Endothelial cell of umbilical vein (primary cell): ENCODE measurements at places on chromosomes 12 and 14. TPM values are rescaled to one million over a fixed set of nuclear protein-coding genes. Genes with fewer than 3 reads are reported as not detected.

GRCh38 chr12:91877456-91878235, 268.0 kb downstream of the BTG1 start:
- no peak for DNase-seq

Gene CLEC6A
- not detected in 2 replicates for total RNA-seq

DNA sequence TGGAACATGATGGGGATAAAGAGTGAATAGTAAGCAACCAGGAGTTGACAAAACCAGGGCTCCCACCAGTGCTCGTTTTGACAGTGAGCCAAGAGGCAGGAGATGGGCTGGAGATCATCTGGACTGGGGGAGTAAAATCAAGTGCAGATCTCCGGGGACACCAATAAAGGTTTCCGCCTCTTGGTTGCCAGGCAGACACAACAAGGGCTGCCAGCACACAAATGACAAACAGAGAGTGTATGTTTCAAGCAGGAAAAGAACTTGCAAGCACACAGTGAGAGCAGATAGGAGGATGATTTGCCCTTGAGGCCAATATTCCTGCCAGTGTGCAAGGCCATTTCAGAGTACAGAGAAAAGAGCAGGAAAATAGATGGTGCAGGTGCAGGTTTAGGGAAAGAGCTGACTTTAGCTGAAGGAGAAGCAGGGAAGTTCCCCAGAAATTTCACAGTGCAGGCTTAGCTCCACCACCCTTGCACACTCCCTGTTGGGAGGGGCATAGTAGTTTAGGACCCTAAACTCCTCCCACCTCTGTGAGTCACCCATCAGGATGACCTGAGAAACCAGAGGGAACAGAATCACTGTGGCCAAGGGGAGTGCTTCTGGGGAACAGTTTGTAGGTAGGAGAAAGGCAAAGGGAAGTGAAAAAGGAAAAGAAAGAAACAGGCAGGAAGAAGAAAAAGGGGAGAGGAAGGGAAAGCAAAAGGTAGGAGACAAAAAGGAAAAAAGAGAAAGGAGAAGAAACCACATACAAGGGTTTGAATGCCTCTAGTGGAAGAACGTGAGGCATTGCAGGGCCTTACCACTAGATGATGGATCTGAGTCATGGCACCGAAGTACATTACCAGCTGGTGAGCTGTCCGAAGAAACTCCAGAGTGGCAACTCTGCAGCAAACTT, 404.4 kb downstream of the SLC6A15 start:
- DNase-seq = no peak

DNA sequence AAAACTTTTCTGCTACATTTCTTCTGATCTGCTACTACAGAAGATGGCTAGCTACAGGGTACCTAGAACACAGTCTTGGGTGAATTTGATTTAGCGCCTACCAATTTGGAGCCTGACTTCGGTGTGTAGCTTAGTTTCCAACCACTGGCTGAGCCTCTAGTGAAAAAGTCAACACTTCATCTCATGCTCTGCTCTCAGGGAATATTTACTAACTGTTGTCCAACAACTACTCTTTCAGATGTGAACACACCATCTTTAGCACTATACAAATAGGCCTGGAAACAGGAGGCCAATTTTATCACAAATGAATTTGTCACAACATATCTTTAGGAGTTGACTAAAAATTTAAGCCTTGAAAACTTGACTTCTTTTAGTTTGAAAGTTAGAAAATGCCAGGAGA, 167.9 kb downstream of the NELL2 start:
- no peak for DNase-seq

- no peak for DNase-seq
These were observed 98.8 kb downstream of the SLC25A47 start for GRCh38 chr14:100421756-100422470.

GRCh38 chr12:114683709-114684097, 272 bp downstream of the TBX3 start:
- peak; percentile 33 for DNase-seq

GRCh38 chr12:101939856-101940265, 62.5 kb downstream of the DRAM1 start:
- peak; percentile 76 for DNase-seq

DNA sequence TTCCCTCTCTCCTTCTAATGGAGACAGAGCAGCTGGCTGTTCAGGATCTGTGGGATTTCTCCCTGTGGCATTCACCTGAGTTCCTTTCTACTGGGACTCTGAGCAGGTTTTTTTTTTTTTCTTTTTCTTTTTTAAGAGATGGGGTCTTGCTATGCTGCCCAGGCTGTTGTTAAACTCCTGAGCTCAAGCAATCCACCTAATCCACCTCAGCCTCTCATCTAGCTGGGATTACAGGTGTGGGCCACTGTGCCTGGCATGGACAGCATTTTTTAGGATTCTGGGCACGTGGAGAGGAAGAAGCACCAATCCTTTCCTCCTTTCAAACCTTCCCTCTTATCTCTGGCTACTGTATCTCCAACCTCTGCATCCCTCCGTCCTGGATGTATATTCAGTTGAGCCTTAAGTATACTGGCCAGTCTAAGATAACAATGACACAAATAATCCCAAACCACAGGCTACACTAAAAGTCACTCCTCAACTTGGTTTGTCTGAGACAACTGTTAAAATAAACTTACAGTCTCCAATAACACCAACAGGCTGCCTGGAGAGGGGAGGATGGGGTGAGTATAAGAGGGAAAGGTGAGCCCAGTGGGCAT, 16.4 kb upstream of the CELA1 start:
- no peak for DNase-seq

- no peak for DNase-seq
These were observed 9.7 kb upstream of the KRT2 start for GRCh38 chr12:52661668-52662067.

DNA sequence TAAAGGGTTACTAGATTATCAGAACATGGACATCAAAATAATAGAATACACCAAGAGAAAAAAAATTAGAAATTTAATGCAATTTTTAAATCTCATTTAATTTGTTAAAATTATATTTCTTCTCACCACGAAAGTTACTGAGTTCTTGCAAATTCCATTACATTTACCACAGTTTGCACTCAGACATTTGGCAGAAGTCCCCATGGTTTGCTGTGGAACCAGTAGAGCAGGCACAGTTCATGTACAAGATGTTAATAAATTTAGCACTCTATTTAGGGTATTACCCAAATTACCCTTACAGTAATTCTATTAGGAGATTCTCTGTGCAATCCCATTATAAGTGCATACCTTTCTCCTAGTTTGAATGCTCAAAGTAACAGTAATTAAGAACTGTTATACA, 9.7 kb downstream of the SCN8A start:
- DNase-seq = no peak

DNA sequence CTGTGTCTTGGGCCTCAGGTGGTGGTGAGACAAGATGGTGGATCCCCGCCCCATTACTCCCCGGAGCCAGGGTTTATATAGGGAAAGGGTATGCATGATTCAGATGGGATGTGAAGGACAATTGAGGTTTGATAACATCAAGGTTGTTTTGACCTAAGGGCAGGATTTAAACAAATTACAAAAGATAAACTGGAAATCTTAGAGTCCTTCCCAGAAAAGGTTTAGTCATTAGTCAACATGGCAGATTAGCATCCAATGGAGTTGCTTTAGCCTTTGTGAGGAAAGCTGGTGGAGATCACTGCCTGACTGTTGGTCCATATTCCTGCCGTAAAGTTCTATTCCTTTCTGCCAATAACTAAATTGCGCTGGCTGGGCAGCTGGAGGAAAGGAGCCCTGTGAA, 15.6 kb upstream of the FRMD6 start:
- no peak for DNase-seq

Gene STXBP6
- total RNA-seq = not detected in 2 replicates

Gene LRIG3
- total RNA-seq = 42.9 and 55.5 TPM in 2 replicates

- no peak for DNase-seq
These were observed 80.4 kb upstream of the TRHDE start for GRCh38 chr12:72191761-72192160.
